ENCODE measurements at places on chromosomes 7 and 10.

GRCh38 chr7:131955679-131956078 lies 399.3 kb upstream of the PODXL start:
- DNase-seq = no peak

GRCh38 chr7:153151766-153152165 lies 392.2 kb downstream of the ACTR3B start:
- no peak for DNase-seq

DNA sequence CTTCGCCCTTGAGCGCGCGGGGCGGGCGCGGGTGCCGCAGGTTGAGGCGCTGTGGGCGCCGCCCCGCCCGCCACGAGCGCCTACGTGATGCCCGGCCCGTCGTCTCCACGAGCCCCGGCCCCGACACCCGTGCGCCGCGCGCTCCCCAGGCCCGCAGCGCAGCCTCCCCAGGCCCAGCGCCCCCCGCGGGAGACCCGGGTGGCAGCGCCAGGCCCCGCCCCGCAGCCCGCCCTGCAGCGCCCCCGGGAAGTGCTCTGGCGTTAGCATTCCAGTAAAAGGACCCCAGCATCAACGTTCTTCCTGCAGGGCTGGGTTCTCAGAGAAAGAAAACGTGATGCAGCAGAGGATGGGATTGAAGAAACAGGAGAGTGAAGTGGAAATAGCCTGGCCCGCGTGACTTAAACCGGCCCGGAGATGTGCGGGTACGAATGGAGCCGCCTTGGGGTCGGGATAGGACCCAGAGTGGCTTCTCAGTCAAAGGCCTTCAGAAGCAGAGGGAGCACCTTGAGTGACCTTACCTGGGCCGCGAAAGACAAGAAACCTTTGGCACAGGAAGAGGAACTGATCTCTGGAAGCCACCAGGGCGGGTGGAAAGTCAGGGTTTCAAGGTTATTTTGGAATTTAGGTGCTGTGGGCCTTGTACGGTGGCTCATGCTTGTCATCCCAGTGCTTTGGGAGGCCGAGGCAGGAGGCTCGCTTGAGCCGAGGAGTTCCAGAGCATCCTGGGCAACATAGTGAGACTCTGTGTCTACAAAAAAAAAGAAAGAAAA lies 1.8 kb downstream of the PFKP start:
- DNase-seq = no peak

DNA sequence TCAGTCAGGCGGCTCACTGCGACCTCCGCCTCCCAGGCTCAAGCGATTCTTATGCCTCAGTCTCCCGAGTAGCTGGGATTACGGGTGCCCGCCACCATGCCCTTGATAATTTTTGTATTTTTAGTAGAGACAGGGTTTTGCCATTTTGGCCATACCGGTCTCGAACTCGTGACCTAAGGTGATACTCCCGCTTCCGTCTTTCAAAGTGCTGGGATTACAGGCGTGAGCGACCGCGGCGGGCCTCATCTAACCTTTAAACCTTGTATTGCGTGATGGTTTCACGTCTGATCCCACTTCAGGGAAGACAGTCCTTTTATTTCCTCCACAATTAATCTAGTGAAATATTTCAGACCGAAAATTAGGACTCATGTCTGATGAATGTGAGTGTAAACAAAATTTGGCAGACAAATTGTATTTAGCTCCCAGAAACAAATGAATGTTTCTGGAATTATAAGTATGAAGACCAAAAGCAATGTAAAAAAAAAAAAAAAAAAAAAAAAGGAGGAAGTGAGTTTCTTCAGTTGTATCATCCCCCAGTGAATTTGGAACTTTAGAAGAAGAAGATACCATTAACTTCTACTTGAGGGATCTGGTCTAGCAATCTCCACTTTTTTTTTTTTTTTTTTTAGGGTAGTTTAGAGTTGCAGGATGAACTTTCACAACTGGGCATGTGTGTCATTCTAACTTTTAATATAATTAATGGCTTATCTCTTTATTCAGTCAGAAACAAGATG lies 1.6 kb downstream of the NUP42 start:
- DNase-seq = no peak

GRCh38 chr7:39016609-39017008 lies 38.9 kb downstream of the POU6F2 start:
- no peak for DNase-seq

DNA sequence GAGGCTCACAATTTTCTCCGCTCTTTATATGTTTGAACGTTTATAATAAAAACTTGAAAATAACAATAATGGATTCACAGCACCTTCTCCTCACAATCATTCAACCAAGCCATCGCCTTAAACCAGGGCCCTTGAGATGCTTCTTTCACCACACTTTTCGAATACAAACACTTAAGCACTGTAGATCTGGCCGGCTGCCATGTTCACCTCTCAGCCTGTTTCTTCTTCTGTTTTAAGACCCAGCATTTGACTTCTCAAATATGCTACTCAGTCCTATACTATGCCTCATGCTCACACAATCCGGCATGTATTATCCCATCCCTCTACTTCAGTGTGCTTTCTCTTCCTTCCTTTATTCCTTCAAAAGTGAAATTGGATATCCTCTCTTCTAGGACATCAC lies 280.6 kb downstream of the TFEC start:
- DNase-seq = no peak

- DNase-seq = no peak
Observed at GRCh38 chr10:91797048-91797690, 1.1 kb upstream of the TNKS2 start.

GRCh38 chr10:29323367-29323766 lies 34.5 kb downstream of the LYZL1 start:
- no peak for DNase-seq

DNA sequence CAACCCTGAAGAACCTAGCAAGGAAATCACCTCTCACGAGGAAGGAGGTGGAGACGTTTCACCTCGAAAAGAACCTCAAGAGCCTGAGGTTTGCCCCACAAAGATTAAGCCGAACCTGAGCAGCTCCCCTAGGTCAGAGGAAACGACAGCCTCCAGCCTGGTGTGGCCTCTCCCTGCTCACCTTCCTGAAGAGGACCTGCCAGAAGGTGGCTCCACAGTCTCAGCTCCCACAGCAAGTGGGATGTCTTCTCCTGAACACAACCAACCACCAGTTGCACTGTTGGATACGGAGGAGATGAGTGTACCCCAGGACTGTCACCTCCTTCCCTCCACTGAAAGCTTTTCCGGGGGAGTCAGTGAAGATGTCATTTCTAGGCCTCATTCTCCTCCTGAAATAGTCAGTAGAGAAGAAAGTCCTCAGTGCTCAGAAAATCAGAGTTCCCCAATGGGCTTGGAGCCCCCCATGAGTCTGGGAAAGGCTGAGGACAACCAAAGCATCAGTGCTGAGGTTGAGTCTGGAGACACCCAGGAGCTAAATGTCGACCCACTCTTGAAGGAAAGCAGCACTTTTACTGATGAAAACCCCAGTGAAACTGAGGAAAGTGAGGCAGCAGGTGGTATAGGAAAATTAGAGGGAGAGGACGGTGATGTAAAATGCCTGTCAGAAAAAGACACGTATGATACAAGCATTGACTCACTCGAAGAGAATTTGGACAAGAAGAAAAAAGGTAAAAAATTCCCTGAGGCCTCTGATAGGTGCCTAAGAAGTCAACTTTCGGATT lies 150.2 kb downstream of the LCOR start:
- no peak for DNase-seq

DNA sequence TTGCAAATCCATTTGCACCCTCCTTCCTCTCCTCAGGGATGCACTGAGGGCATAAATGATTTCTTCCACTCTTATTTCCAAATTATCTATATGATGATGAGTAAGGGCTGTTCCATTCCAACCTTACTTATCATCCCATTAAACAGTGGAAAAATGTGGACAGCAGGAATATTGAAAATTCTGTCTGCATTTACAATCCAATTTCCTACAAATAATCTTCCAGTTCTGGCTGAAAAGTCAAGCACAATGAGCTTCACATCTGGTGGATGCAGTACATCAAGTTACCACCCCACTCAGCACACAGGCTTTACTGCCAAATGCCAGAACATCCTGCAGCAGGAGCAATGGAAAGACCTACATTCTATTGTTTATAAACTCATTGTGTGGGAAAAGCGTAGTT lies 345.0 kb upstream of the STEAP1 start:
- no peak for DNase-seq

DNA sequence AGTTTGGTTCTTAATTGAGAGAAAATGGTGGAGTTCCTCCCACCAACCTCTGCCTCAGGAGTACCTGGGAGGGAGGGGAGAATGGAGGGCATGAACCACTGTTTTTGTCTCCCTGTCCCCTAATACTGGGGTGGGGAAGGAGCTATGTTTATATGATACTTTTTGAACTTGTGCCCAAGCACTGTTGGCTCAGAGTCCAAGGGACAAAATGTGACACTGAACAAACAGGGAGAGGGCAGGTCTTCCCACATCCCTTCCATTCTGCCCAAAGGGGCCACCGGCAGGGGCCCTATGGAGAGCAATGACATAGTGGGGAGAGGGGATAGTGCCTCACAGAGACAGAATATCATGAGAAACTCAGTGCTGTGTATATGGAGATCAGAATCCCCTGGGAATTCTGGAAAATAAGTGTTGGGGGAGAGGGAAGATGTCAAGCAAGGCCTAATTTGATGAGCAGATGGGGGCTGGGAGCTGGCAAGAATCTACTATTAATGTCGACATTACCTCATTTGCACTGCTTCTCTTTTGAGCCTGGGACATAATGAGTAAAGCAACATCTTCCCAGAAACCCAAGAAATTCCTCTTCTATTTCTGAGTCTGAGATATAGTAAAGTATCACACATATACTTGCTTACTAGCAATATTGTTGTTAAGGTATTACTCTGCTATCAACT lies 180.6 kb downstream of the CYP26A1 start:
- DNase-seq = no peak

DNA sequence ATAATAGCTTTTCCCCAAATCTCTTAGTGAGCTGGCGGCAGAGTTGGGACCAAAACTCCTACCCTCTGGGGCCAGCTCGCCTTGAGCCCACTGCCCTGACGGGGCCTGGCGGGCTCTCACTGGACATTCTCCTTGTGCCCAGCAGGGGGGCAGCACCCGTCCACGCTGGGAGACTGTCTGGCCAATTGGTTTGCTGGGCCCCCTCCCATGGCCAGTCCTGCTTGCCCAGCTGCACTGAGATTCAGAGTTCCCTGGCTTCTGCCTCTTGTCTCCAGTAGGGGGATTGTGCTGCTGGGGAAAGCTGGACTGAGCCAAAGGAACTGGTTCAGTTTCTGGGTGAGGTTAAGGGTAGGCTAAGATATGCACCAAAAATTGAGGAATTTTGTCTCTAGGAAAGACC lies 59.8 kb downstream of the RAMP3 start:
- DNase-seq = no peak

DNA sequence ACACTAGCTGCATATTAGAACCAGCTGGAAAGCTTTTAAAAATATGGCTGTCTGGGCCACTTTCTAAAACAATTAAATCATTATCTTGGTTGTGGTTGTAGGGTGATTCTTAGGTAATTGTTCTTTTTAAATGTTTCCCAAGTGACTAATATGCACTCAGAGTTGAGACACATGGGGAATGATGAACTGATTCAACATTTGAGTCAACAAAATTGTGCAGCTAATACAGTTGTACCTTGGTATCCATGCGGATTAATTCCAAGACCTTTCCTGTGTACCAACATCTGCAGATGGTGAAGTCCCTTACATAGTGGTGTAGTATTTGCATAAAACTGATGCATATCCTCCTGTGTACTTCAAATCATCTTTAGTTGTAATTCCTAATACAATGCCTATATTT lies 242.2 kb downstream of the ATRNL1 start:
- no peak for DNase-seq

DNA sequence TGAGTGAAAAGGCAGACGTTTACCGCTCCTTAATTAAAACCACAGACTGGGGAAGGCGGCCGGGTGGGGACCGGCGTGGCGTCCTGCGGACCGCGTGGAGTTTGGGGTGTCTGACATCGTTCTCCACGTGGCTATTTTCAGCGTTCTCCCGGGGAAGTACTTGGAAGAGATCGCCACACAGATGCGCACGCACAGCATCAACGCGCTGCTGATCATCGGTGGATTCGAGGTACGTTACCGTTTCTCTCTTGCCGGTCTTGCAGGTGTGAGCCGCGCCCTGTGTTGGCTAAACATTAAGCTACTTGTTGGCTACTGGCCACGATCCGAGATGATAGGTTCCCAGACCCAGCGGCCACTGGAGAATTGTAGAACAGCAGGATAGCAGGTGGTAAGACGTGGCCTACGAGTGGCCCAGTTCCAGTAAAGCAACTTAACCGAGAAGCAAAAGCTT lies 51.3 kb downstream of the PFKP start:
- DNase-seq = no peak

- no peak for DNase-seq
Observed at GRCh38 chr7:40876601-40877000, 741.8 kb downstream of the SUGCT start.

GRCh38 chr10:113379091-113379490 lies 173.8 kb upstream of the HABP2 start:
- no peak for DNase-seq

DNA sequence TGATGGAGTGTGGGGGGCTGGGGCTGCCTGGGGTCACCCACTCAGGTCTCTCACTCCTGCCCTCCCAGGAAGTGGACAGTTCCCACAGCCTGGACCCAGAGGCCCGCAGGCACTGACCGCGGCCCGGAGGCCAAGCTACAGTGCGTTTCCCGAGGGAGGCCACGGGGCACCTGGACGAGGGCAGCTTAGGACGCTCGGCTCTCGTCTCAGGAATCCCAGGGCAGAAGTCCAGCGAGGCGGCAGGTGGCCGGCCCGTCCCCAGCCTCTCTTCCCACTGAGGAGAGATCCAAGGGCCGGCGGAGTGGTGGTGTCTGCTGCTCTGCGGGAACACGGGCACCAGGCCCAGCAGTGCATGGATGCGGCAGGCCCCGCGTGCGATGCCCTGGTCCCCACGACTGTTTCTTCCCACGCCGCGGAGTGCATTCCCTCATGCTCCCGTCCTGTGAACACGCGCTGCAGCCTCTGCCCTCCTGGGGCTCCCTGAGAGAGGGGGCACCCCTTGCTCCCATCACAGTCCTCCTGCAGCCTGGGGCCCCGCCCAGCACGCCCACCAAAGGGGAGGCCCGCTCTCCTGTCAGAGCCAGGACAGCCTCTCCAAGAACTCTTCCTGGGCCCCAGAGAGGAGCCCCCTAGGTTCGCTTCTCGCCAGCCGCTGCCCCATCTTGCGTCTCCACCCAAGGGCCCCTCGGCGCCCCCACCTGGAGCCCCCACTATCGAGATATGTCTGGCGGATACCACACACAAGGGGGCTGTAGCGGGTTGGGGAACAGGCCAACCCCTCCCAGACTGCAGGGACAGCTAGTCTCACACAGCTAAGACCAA lies 24.3 kb upstream of the GPR146 start:
- no peak for DNase-seq

DNA sequence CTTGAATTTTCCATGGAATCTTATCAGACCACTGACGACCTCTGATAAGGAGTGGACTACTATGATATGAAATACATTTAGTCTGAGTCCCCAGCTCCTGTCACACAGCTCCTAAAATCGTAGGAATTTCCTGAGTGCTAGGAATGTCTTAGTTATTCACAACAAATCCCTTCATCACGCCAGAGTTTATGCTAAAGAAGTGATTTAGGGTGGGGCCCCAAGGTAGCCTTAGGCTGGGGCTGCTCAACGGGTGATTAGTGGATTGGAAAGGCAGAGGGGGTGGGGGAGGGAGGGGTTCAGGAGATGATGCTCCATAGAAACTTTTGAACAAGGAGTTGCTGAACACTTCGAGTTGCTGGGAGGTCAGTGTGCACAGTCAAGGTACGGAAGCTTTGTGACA lies 7.0 kb upstream of the TET1 start:
- no peak for DNase-seq

Data from NCI-H1694 (cell line).